ENCODE measurements at places on chromosomes 6 and 20.

DNA sequence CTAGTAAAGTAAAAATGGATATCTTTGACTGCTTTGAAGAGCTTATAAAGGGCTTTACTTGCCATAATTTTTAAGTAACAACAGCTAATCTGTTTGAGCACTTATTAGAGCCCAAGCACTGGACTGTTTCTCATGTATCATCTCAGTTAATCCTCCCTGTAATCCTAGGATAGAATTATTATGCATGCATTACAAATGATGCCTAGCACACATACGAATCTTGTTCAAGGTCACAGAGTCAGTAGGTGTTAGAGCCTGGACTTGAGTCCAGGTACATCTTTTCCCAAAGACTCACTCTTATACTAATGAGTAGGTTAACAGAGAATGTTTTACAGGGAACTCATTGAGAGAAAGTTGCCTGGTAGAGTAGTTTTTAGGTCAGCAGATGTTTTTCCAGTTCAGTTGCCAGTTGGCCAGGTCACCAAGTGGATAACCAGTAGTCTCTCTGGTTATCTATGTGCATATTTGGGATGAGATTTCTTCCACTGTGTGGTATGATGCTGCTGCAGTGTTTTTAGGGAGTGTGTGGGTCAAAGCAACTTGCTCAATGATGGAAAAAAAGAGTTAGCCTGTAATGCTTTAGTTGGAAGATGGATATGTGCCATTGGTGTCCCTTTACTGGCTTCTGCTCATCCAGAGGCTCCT is 32.3 kb upstream of the LAMA4 start:
- DNase-seq = no peak

GRCh38 chr6:138001750-138002349 is 105.4 kb downstream of the PERP start:
- DNase-seq = peak; percentile 18

DNA sequence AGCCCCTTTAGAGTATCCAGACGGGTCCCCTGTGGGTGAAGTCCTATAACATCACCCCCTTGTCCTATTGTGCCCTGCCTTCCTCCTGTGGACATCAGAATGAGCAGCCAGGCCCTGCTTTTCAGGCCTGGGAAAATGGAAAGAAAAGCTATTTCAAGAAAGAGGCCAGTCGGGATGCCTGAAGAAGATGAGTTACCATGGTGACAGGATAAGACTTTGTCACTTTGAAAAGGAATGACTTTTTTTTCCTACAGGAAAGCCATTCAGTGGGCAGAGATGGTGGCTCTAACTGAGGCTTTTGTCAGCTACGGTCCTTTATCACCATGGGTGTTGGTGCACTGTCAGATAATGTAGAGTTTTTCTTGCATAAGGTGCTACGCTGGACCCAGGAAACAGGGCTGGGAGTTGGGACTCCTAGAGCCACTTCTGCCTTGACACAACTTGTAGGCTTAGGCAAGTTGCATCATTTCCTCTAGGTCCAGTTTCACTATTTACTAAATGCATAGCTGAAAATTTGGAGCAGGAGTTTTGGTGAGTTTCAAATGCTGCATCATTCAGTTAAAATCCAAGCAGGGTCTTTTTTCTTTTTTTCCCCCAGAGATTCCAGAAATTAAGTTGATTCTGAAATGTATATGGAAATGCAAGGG is 293.6 kb upstream of the PRND start:
- DNase-seq = no peak

- DNase-seq = no peak
Observed at GRCh38 chr20:3014662-3015061, 28.8 kb upstream of the GNRH2 start.

- no peak for DNase-seq
Observed at GRCh38 chr6:74638412-74638811, 567.4 kb downstream of the COL12A1 start.

- no peak for DNase-seq
Observed at GRCh38 chr20:36784116-36784515, 10.6 kb upstream of the DSN1 start.

DNA sequence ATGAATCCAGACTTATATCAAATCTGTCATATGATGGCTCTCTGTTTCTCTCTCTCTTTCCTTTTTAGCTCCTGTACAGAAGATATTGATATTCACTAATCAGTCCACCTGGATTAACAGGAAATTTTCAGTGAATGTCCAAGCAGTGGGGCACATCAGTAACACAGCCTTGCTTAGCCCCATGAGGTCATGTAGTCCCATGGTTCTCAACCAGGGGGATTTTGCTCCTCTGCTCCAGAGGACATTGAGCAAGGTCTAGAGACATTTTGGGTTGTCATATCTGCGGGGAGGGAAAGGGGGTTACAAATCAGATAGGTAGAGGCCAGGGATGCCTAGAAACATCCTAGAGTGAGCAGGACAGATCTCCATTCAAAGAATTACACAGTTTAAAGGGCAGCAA is 810 bp downstream of the GSTA1 start:
- DNase-seq = no peak

DNA sequence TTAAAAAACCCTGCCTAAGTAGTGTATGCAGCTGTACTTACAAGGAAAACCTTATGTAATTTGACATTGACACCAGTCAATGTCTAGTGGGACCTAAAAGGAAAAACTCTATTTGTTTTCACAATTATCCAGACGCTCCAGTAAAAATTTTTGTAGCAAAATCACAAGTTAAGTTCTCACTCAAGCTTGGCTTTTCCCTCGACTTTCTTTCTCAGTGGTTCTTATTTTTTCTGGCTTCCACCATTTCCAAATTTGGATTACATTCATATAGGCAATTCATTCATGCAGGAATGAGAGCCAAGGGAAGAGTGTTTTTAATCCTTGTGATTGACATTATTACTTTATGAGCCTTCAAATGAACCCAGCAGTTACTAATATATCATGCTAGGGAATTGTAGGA is 66.0 kb upstream of the ADGRG6 start:
- no peak for DNase-seq

GRCh38 chr6:38141085-38141484 is 321.6 kb downstream of the ZFAND3 start:
- no peak for DNase-seq

GRCh38 chr6:50098641-50098993 is 48.9 kb upstream of the DEFB112 start:
- DNase-seq = no peak

DNA sequence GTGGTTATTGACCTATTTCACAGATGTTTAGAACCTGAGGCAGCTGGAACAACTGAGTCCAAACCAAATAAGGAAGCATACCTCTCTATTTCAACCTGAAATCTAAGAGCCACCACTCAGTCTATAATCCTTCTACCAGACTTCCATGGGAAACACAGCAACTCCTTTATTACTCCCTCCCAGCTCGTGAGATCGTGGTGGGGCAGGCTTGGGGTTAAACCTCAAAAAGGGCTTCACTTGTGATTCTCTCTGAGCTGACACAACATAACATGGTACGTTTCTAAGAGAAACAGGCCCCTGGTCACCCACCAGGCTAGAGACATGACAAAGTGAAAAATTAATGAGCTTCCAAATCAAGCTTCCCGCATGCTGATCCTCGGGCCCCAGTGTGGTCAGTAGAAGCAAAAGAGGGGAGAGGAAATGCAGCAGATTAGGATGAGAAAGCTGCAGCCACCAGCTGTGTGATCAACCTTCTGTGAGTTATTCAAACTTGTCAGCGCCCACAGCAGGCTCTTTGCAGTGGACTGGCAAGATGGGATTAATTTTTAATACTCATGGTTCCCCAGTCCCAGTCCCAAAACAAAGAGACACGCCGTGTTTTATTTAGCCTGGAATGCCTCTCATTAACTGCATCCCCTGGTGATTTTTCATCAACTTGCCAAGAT is 9.3 kb downstream of the PKHD1 start:
- DNase-seq = no peak

GRCh38 chr6:1439349-1439748 is 50.0 kb downstream of the FOXF2 start:
- no peak for DNase-seq

- no peak for DNase-seq
Observed at GRCh38 chr6:48474830-48475229, 363.8 kb upstream of the PTCHD4 start.

DNA sequence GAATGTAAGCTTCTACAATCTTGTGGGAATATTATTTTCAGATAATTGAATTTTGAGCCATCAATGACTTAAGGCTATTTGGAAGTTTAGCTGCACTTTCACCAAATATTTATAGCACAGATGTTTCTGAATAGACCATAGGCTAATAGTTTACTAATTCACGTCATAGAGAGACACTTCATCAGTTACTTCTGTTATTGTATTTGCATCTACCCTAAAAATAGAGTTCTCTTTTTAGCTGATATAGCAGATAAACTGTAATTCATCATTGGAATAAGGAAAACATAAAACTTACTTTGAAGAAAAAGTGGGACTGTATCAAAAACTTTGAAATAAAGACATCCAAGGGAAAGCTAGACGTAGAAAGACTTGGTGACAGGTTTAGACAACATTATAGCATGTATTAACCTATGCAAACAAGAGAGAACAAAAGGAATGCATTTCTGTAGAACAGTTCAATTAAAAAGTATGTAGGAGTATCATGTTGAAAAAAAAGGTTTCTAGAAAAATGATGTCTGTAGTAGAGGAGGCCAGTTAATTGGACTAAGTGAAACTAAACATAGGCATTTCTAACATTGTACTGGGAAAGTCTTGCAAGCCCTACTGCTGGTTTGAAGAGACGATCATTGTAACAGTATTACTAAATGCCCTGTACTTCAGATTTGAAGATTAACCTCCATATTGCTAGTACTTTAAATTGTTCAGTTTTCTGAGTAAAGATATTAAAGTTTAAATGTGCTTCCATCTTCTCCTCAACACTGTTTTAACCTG is 123.3 kb downstream of the ZFAND3 start:
- no peak for DNase-seq

GRCh38 chr20:17545127-17545526 is 13.9 kb upstream of the BFSP1 start:
- peak; percentile 10 for DNase-seq

GRCh38 chr6:159609652-159610178 is 83.3 kb downstream of the SOD2 start:
- DNase-seq = no peak

DNA sequence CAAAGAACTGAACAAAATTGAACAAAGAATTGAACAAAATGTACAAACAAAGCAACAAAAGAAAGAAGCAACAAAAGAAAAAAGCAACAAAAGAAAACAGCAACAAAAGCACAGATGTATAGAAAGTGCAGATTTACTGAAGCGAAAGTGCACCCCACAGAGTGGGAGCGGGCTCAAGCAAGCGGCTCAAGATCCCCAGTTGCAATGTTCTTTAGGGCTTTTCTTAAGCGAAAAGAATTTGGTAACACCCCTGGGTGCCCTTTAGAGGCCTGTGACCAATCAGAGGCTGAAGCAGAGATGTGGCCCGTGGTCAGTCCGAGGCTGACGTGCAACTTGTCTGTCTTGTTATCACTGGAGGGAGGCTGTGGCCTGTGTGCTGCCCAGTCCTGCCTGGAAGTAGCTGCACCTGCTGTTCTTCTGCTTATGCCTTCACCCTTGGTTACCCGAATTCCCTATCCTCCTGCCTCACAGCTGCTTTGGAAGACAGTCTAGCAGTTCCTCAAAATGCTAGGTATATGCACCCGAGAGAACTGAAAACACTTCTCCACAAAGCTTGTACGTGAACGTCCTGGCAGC is 13.2 kb upstream of the KIF25 start:
- DNase-seq = no peak

DNA sequence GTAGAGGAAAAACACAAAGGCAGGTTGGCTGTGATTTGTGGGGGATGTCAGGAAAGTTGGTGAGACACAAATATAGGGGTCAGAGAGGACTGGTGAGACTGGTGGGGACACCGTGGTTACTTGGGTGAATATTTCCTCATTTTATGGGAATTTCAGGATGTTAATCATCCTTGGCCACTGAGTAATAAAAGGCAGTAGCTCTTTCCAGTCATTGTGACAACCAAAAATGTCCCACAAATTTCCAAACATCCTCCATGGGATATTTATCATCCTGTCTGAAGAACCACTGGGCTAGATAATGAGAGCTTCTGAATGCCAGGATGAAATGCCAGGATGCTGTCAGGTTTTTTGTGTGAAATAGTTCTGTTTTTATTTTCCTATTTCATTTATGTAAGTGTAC is 374.1 kb downstream of the CD109 start:
- DNase-seq = no peak

DNA sequence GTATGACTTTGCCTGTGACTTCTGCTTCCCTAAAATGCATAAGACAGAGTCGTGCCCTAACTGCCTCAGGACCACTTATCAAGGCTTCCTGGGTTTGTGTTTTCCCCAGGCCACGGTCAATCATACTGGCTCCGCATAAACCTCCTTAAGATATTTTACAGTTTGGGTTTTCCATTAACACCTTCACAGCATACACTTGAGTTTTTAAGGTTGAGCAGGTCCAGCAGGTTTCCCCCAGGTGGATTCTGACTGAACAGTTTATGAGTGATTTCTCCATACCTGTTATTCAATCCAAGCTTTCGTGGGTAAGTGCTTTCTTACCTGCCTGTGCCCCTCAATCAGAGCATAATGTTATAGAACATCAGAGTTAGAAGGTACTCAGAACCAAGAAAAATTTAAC is 39.3 kb downstream of the NINL start:
- no peak for DNase-seq

DNA sequence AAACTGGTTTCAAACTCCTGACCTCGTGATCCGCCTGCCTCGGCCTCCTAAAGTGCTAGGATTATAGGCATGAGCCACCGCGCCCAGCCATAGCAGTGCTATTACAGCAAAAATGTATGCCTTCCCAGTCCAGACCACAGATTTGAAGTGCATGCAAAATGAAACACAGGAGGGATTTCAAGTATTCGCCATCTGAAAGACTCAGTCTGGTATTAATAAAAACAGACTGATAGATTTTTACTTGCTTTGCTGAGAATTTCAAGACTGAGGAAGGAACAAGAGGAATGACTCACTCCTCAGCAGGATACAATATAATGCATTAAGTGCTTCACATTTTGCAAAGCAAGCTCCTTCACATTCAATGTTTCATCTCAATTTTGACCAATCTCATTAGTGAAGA is 134.9 kb downstream of the TMEM200A start:
- DNase-seq = no peak

DNA sequence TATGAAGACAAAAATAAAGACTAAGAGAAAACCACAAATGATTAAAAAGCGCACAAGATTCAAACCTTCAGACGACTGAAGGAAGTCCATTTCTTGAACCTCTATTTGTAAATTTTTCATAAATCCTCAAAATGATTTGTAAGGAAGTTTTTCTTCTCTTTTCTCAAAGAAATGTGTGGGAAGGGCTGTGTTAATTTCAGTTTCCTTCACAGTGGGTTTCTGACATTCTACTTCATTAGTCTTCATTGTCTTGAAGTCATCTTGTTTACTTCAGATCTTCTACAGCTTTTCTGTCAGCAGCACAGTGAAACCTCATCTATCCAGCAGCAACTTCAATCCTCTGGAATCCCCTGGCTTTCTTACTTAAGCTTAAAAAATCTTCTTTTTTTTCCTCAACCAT is 87.6 kb upstream of the MYLIP start:
- DNase-seq = no peak

- DNase-seq = no peak
Observed at GRCh38 chr20:58637466-58638213, 13.4 kb upstream of the STX16 start.

GRCh38 chr6:106450653-106451052 is 90.1 kb downstream of the CRYBG1 start:
- DNase-seq = no peak

- DNase-seq = no peak
Observed at GRCh38 chr20:31989030-31989645, 21.1 kb upstream of the CCM2L start.
